ENCODE measurements at places on chromosomes 3 and 15. TPM values are rescaled to one million over a fixed set of nuclear protein-coding genes. Genes with fewer than 3 reads are reported as not detected.

Gene NPAP1
- polyA plus RNA-seq, result not detected

Gene FBXL2
- 6.4 TPM for polyA plus RNA-seq

Gene DAPK2
- polyA plus RNA-seq, result 5.1 TPM

Gene SEMA4B
- 24.1 TPM for polyA plus RNA-seq

Gene ZIC1
- polyA plus RNA-seq, result 13.4 TPM

GRCh38 chr3:105512061-105512460 lies 145.4 kb downstream of the ALCAM start:
- DNase-seq, result no peak

DNA sequence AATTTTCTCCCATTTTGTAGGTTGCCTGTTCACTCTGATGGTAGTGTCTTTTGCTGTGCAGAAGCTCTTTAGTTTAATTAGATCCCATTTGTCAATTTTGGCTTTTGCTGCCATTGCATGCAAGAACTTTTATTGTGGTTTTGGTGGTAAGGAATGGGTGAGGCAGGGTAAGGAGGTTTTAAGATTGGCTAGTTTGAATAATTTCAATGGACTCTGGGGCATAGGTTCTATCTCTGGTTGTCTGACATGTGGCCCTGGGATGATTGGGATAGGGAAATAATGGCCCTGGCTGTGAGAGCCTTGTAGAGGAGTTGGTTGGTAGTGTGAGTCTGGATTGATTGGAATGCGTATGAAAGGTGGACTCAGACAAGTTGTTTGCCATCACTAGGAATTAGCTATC lies 38.0 kb downstream of the SEC22A start:
- DNase-seq, result no peak

DNA sequence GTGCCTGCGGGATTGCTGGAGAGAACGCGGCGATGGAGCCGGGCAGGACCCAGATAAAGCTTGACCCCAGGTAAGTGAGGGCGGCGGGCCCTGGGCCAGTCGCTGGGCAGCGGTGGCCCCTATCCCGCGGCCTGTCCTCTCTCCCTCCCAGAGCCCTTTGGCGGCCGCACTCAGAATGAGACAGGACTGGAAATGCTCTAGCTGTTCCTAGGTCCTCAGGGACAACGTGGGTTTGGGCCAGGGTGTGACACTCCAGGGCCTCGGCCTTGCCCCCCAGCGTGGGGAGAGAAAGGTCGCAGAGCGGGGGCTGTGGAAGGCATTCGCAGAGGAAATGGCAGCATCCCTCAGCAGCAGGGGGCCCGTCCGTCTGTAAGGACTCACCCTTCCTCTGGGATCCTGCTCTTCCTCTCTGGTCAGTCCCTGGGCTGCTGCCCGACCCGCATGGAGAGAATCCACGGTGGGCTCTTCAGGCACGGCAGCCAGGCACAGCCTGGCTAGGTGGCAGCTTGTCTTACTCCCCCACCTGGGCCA lies 412 bp downstream of the SLC51A start:
- no peak for DNase-seq

- DNase-seq, result peak; percentile 24
Observed at GRCh38 chr15:52509500-52510245, 19.0 kb downstream of the MYO5A start.

DNA sequence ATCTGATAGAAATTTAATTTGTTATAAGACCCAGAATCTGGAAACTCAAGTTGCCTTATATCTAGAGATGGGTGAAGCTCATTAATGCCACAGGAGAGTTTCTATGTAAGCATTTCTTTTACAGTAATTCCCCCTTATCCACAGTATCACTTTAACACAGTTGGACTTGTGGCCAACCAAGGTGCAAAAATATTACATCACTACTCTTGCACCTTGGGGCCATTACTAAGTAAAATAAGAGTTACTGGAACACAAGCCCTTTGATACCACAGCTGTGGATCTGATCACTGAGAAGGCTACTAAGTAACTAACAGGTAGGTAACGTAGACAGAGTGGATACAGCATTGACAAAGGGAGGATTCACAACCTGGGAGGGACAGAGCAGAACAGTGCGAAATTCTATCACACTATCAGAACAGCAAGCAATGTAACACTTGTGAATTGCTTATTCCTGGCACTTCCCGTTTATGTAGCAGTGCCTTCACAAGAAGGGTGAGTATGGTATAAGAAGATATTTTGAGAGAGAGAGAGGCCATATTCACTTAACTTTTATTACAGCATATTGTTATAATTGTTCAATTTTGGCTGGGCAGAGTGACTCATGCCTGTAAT lies 33.9 kb upstream of the TOPBP1 start:
- no peak for DNase-seq

- no peak for DNase-seq
Observed at GRCh38 chr15:65646486-65646885, 24.7 kb downstream of the SLC24A1 start.

DNA sequence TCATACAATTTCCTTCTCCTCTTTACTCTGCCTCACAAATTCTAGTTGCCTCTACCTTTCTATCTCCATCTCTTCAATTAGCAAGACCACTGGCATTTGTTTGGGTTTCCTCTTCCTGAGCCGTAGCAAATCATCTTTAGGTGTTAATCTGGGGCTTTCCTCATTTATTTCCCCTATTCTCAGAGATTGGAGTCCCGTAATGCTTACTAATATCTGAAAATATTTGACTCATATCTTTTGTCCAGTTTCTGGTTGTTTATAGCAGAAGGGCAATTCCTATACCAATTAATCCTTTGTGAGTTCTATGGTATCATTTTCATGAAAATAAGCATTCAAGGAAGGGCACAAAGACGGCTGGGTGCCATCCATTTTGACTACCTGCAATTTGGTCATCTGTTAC lies 103.7 kb downstream of the NR2E3 start:
- no peak for DNase-seq

GRCh38 chr3:41985018-41985417 lies 23.1 kb upstream of the ULK4 start:
- no peak for DNase-seq

DNA sequence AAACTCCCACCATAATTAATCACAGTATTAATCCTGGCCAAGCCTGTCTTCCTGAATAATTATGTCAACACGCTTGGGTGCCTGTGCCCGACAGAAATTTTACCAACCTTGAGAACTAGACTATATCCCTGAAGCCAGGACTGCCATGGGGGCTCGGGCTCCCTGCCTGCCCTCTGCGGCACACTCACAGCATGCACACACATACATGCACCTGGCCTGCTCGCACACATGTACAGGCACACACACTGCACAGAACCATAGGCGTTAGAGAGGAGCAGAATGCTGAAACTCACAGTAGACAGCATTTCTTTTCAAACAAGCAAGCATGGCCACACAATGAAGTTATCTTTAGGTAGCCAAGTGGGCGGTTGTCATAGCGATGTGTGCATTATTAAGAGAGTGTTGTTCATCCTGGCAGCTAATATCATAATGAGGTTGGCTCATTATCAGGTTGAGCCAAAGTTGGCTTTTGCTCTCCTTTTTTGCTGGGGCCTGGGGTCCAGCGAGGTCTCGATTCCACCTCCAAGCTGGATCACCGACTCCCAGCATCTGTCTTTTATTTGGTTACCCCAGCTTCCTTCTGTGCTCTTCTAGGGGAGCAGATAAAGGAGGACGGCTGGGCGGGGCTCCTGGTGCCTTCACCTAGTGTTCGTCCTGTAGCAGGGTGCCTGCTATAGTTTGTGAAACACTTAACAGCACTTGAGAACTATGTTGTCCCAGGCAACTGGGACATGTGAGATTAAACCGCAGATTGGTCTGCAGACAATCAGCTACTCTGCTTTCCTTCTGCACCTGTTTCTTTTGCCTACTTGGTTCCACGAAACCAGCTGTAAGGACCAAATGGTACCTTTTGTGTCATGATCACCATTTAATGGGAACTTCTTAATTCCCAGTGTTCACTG lies 91.4 kb downstream of the ZNF621 start:
- no peak for DNase-seq
